ENCODE measurements at places on chromosomes 6 and 20. TPM values are rescaled to one million over a fixed set of nuclear protein-coding genes. Genes with fewer than 3 reads are reported as not detected.

UCKL1 gene
- total RNA-seq = 3.1 TPM

UBD gene
- 10.1 TPM for total RNA-seq

DCDC2 gene
- total RNA-seq = 0.51 TPM

PBOV1 gene
- total RNA-seq = not detected

GJA10 gene
- total RNA-seq = not detected

DTNBP1 gene
- 18.9 TPM for total RNA-seq

- DNase-seq = no peak
These were observed 4.4 kb upstream of the CCDC28A start for GRCh38 chr6:138769102-138769676.

- peak; percentile 25 for DNase-seq
These were observed 1.1 kb downstream of the GJA10 start for GRCh38 chr6:89895276-89895874.

GRCh38 chr6:14487625-14488024 is 370.1 kb downstream of the CD83 start:
- DNase-seq = no peak

DNA sequence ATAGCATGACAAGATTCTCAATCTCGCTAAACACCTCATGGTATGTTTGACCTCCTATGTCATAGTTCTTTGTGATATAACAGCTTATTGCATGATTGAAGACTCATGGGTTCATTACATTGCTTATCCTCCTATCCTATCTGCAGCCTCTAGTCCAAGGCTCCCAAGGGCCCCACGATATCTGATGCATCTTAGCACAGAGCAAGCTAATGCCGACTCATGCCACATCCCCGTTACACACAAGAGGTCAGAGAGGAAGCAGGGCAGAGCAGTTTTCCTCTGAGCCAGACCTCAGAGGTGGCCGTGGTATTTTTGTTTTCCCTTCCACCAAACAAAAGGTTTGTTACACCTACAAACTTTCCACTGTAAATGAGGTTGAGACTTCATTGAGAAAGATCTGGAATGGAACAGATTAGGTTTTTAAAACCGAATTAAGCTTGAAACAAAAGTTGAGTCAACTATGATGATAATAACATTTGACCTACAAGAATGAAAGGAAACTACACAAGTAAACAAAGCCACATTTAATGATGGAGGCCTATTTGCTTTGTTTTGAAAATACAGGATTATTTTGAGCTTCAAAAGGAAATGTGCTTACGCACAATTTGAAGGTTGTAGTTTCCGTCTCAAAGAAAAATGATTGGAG is 133.9 kb upstream of the MYLIP start:
- no peak for DNase-seq

- DNase-seq = no peak
These were observed 21.1 kb downstream of the MRPL14 start for GRCh38 chr6:44105993-44106740.

- no peak for DNase-seq
These were observed at the start of gene SEMG1 for GRCh38 chr20:45206725-45207124. TSS of gene SEMG1 (plus strand) at chr20:45207033. CDS start at chr20:45207054, 21 bp downstream.

DNA sequence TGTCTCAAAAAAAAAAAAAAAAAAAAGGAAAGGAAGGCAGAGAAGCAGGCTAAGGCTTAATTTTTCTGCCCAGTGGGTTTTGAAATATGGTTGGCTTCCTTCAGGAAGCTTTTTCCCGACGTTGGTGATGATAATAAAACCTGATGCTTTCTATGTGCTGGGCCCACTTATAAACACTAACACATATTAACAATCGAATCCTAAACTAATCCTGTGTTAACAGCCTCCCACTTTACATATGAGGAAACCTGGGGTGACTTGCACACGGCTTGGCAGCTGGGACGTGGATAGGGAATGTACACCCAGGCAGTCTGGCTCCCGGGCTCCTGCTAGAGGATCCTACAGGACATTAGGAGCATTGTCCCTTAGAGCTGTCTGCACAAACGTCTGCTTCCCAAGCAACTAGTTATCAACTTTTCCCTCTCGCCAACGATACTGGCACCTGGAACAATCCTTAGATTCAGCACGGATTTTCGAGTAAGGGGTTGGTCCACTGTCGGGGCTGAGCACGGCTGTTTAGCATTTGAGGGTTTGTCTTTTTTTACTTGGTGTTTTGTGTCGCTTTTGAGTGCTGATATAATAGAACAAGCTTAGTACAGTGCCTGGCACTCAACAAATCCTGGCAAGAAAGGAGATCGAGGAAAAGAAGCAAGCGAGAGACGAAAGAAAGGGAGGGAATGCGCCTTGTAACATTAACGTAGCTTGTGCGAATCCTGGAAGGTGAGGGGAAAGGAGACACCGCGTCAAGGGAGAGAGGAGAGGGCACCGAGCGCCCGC is 622 bp upstream of the KIZ start:
- DNase-seq = peak; percentile 41

- DNase-seq = no peak
These were observed 27.0 kb upstream of the SLA2 start for GRCh38 chr20:36672991-36673390.

DNA sequence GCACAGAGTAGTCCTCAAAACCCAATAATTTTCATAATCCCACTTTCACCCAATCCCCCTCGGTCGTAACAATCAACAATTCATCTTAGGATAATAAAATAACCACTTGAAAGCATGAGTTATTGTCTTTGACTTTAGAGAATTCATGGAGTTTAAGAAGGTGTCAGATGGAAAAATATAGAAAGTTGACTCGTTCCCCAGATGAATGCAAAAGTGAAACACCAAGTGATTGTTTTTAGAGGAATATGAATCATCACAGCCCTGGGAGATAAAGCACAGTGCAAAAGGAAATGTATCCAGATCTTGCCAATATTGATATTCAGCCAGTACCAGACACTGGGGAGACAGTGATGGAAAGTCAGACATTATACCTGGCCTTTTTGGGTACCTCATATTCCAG is 860.5 kb downstream of the DHX35 start:
- peak; percentile 25 for DNase-seq

DNA sequence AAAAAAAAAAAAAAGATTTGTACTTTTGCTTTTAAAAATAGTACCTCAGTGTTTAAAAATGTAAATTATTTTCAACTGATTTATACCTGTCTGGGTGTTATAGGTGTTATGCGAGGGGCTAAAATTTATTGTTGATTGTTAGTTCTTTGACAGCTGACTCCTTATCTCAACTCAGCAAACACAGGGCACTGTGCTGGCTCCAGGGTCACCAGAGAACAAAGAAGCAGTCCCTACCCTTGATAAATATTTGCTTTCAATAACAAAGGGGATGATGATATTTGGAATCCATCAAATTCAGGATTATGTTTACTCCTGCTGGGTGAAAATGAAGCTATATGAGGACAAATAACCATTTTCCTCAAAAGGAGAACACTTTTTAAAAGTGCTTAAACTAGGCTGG is 34.2 kb upstream of the KAT14 start:
- DNase-seq = no peak

DNA sequence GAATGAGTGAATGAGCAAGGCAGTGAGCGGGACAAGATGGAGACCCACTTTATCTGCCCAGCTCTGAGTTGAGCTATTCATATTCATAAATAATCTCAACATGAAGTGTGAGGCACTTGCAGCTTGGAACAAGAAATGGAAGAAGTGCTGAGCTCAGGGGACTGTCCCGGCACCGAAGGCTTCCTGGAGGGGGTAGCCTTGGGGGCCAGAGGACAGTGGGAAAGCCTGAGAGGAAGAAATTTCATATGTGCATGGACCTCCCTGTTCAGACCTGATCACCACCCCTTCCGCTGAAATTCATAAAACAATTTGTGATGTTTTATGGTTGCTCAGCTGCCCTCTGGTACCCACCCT is 103.2 kb downstream of the TOX2 start:
- DNase-seq = no peak

All from Daoy (cell line).